Activated CD4-positive, alpha-beta T cell treated with anti-CD3 and anti-CD28 coated beads, Interleukin-2, amount 50 U/mL, for 4 hours (primary cell): ENCODE measurements at places on chromosomes 7 and 10.

DNA sequence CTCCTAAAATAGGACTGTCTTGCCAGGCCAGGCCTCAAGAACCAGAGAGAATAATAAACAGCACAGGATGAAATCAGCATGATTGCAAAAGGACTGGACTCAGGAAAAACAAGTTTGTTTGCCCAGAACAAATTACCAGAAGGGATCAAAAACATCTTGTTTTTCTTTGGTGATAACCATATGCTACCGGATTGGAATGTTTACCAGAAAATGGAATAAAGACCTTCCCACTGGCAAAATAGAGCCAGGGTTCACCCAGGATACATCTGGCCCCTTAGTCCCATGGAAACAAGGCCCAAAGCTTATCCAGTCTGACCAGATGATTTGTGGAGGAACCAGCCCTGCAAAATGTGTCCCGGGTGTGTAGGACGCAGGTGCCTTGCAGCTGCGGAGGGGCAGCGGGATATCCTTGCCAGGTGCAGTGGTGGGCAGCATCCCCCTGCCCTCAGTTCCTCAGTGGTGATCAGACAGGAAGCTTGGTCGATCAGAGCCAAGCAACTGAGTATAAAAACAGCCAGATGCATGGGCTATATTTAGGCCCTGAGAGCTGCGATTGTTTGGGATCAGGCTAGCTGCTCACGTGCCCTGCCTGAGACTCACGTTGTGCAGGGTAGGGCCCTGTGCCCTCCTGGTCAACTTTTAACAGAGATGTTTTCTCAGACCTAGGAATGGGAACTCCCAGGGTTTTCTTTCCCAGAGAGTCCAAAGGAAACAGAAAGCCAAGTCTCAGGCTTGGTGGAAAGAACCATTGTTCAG lies 4.6 kb upstream of the ZNF22 start:
- DNase-seq = no peak

GRCh38 chr7:87413951-87414793 lies 61.3 kb downstream of the ABCB4 start:
- DNase-seq = no peak

DNA sequence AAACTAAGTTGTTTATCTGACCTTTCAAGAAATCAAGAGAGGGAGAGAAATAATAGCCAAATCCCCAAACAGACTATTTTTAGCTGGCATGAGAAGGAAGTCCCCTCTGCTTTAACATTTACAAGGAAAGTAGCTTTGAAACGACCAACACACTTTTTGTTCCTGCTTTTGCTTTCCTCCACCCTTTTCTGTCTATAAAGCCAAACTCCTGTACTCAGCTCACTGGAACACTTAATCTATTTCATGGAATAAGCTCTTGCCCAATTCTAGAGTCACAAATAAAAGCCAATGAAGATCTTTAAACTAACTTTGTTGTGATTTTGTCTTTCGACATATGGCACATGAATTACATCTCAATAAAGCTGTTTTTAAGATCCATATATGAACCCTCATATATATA lies 86.8 kb upstream of the CCDC71L start:
- DNase-seq = no peak

DNA sequence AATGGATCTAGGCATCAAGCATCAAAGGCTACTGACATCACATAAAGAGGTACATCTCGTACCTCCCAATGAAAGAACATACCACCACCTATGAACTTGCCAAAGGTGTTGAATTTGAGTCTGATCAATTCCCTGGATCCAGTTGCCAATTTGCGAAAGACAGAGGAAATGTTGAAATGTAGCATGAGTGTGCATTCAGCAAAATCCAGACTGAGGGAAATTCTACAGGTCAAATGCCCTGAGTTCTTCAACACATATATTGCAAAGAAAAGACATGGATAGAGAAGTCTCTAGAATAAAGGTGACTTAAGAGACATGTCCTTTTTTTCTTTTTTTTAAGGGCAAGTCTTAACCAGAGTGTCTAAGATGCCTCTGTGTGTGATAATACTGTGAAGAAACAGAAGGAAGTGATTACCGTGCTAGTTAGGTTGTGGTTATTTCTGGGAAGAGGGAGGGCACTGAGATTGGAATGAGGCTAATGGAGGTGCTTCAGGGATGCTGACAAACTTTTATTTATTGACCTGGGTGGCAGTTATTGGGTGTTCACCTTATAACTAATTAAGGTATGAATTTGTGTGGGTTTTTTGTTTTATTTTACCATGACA lies 128.7 kb downstream of the SAMD9 start:
- no peak for DNase-seq

GRCh38 chr10:74363727-74364126 lies 212.7 kb downstream of the ADK start:
- DNase-seq = no peak

DNA sequence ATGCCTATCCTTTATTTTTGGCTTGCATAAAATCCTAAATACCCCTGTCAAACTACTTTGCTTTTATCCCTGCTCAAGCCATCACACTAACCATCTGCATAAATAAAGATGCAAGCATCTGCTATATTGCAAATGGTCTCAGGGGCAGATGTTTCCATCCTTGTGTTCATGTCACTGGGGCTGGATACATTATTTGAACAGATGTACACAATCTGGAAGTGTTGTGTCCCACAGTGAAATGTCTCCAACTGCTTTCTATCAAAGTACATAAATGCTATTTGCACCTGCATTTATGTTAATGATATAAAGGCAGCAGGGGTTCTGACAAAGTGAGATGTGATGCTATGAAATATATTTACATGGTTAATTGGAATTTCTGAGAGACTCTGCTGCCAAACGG lies 163.1 kb downstream of the ZNF438 start:
- DNase-seq = no peak

GRCh38 chr7:72032934-72033333 lies 379.2 kb downstream of the CALN1 start:
- DNase-seq = no peak

- DNase-seq = no peak
These were observed 27.3 kb upstream of the SAMD8 start for GRCh38 chr10:75083972-75084833.

GRCh38 chr10:13851906-13852305 lies 265.1 kb downstream of the PRPF18 start:
- DNase-seq = no peak

GRCh38 chr7:43234073-43234472 lies 121.6 kb downstream of the HECW1 start:
- DNase-seq = no peak

- DNase-seq = no peak
These were observed 54.4 kb downstream of the PRKCQ start for GRCh38 chr10:6525599-6526165.

GRCh38 chr10:30386801-30387588 lies 37.9 kb upstream of the MTPAP start:
- DNase-seq = no peak

DNA sequence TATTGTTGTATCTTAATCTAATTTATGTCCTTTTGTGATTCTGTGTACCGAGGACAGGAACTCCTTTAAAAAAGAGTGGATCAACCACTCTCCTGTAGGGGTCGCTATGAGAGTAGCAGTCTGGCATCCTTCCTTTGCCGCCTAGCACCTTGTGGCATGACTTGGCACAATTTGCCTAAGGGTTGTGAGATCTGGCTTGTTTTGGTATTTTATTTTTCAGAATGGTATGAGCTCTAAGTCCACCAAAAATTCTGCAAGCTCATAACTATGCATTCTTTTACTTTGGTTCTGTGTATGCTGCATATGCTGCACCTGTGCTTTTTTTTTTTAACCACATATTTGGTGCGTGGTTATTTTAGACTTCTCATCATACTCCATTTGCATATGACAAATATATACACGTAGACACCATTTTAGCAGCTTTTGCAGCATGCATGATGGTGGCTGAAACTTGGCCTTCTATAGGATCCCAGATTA lies 112.8 kb downstream of the CDK14 start:
- DNase-seq = no peak

DNA sequence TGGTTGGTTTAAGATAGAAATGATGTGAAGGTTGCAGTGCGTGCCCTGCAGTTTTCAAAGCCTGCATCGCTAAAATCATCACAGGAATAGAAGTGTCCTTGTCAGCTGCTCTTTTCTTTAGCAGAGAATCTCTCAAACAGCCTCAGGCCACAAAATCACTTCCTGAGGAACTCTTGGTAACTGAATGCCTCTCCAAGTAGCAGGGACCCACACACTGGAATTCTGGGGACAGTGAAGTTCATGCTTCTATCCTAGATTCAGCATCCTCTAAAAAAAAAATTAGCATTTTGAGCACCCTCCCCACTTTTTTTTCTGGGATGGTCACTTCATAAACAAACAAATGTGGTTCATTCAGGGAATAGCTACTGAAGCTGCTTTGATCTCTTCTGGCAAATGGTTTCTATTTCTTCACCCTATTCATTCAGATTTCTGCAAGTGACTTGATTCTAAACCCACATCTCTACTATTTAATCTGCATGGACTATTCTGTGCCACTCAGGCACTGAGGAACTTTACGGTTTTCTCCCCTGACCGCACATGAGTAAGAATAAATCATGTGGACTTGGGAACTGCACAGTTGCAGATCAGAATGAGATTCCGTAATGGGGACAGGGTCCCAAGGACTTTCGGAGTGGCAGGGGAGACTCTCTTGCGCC lies 306.9 kb downstream of the FRMD4A start:
- no peak for DNase-seq

GRCh38 chr7:86720306-86720705 lies 76.6 kb downstream of the GRM3 start:
- no peak for DNase-seq

- no peak for DNase-seq
These were observed 25.8 kb downstream of the AP5Z1 start for GRCh38 chr7:4800926-4801838.

DNA sequence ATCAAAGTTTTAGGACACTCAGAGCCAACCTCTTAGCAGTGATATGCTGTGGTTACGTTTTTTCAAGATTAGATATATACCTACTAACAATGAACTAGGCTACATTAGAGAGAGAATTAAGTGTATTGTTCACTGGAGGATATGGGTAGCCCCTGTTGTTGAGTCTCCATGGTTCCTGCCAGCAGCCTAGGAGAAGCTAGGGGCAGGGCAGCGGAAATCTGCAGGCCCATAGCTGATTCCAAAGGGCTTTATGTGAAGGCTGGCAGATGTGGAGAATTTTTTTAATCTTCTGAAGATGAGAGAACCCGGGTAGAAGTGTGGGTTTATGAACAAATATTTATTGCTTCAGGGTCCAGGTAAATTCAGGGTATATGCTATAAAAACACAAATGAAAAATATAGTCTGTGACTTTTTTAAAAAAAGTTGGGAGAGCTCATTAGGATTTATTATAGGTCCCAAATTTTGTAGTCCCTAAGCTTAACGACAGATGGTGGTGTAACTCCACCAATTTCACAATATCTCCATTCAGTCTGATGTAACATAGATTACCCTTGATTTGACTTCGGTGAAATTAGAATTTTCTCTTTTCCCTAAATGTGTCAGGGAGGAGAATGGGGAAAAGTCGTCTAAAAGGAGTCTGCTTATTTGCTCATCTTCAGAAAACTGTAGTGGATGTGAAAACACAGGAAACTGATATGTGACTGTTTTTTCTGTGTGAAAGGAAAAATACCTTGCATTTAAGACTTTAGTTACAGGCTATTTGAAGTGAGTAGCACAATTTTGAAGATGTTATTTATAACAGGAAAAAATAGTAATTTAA lies 163.0 kb upstream of the PPP1R3A start:
- no peak for DNase-seq

DNA sequence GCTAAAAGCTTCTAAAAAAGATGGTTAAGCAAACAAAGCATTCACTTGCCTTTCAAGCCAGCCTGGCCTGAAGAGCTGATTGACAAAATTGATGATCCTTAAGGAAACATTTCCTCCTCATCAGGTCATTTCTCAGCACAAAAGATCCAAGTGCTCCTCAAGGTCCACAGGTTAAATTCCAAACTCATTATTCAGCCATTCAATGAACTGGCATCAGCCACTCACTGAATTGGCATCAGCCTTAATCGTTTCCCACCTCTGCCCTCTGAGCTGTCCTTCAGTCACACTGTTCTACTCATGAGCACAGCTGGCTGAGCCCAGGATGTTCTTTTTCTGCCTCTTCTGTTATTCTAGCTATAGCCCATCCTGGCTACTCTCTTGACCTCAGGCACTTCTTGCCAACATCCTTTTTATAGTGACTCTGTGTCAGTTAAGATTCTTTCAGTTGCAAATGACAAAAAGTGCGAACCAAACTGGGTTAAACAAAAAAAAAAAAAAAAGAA lies 147.5 kb downstream of the RAB11FIP2 start:
- no peak for DNase-seq

DNA sequence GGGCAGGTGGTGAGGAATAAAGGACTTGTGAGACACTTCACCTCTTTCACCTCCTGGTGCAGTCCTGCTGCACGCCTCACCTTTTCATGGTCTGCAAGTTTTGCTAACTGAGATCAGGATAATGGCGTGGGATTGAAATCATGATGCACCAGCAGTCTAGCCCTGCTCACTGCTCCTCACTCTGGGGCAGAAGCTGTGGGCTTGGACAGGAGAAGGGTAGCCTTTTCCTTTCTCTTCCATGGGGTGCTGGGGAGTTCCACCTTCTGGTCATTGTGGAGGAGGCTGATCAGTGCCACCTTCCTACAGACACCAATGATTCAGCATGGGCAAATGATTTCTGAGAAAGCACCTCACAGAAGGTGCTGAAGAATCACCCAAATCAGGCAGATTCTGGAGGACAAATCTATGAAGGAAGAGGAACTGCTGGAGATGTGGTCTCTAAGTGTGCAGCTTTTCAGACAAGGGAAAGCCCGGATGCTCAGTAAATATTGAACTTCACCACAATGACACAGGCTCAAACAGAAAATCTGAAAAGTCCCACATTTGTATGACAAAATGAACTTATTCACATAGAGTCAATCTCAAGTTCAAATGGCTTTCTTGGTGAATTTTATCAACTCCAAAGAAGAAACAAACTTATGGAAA lies 19.7 kb downstream of the MBL2 start:
- DNase-seq = no peak

- DNase-seq = no peak
These were observed 3.6 kb downstream of the GDI2 start for GRCh38 chr10:5809527-5810154.

GRCh38 chr10:43679509-43679908 lies 30.8 kb upstream of the ZNF32 start:
- DNase-seq = no peak

DNA sequence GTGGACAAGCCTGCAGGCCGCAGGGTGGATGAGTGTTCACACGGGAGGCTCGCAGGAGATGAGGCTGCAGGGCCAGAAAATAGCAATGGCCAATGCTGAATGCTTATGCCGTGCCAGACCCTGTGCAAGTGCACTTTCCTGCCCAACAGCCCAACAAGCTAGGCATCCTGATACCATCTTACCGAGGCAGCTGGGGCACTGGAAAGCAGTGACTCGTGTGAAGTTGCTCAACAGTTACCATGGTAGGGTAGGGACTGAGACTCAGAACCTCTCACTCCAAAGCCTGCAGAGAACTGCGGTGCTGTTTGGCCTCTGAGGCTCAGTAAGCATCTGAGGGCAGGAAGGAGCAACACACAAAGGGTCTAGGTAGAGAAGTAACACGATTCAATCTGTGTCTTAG lies 43.7 kb downstream of the JAZF1 start:
- no peak for DNase-seq

- no peak for DNase-seq
These were observed 3.2 kb upstream of the MTG1 start for GRCh38 chr10:133390597-133391248.
